ENCODE measurements at places on chromosomes 1 and 21.

- peak; percentile 98 for DNase-seq
Observed at GRCh38 chr1:153990468-153991150, at the start of gene RPS27. RPS27 (plus strand) TSS chr1:153990762; CDS start chr1:153990797, 35 bp downstream.

DNA sequence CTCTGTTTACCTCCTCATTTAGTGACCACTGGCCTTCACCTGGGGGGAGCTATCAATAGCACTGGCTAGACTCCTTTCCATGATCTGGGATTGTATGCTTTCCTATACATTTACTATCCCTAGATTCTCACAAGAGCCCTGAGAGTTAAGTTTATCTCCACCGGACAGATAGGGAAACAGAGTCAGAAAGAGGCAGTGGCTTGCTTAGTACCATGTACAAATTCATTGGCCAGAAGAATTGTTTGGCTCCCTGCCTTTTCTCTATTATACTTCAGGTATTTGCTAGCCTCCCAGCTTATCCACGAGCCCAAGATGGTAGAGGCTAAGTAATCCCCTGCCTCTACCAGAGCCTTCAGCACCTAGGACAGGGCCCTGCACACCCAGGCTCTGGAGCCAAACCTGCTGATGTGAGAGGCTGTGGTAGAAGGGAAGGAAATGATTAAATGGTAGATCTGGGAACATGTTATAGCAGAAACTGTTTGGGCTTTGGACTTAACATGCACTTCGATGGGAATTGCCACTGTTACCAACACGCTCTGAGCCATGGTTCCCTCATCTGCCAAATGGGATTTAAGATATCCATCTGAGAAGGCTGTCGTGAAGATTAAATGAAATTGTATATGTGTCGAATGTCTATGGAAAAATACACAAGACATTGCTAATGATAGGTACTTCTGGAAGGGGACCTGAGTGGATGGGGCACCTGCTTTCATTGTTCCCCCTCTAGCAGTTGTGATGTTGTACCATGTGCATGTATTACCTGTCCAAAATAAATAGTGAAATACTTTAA lies 3.1 kb upstream of the BLACAT1 start:
- DNase-seq, result no peak

DNA sequence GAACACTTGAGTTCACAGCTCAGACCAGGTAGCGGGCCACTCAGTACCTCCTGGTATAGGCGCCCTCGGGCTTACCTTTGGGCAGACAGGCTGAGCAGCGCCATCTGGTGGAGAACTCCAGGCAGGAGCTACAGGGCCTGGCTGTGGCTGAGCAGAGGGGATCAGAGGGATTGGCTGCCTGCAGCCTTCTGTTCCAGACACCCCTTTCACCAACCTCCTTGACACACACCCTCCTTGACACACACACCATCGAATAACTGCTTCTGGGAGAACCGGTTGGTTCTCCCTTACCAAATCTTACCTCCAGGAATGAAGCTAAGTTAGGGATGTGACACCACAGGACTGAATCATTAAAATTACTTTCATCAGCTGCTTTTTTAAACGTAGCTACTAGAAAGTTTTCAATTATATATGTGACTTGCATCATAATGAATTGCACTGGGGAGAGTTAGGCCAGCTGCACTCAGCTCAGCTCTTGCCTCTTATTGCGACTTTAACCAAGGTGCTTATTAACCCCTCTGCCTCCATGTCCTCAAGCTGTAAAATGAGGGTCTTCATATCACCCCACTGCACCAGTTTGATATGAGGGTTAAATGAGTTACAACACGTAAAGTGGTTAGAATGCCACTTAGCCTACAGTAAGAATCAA lies 6.6 kb downstream of the LIN28A start:
- DNase-seq, result peak; percentile 60

GRCh38 chr1:93723110-93723509 lies 41.5 kb upstream of the BCAR3 start:
- no peak for DNase-seq

GRCh38 chr1:248752161-248753028 lies 3.2 kb downstream of the LYPD8 start:
- peak; percentile 72 for DNase-seq

GRCh38 chr1:27876341-27877114 lies 4.2 kb downstream of the THEMIS2 start:
- no peak for DNase-seq

DNA sequence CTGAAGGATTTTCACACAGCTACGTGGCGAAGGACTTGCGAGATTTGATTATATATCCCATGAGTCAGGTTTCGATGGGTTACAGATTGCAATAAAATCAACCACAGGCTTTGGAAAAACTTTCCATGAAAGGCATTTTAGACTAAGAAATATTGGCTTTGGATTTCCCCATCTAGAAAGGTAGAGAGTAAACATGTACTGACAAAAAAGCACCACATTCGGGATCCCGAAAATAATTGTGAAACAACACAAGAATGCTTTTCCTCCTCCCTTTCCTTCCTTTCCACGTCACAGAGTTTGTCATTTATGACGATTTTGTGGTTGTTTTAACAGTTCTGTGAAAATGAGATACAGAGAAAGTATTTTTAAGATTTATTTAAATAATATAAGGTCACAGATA lies 38.5 kb downstream of the TGFB2 start:
- no peak for DNase-seq
